NCI-H1436 (cell line): ENCODE measurements at places on chromosomes 7 and 10.

DNA sequence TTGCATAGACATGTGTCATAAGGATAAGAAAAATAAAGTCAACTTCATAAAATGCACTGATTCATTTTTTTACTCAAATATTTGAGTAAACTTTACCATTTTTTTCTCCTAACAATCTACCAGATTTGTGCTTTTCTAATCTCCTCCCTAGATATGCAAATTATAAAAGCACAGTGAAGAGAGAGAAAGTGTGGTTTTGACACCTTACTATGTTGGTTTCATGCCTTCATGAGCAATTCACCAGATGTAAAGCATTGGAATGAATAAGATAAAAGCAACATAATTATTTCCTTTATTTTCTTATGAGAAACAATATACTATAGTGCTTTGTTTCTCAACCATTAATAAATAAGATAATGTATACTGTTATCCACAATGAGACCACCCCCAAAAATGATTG is 432.5 kb upstream of the PCDH15 start:
- DNase-seq = no peak

DNA sequence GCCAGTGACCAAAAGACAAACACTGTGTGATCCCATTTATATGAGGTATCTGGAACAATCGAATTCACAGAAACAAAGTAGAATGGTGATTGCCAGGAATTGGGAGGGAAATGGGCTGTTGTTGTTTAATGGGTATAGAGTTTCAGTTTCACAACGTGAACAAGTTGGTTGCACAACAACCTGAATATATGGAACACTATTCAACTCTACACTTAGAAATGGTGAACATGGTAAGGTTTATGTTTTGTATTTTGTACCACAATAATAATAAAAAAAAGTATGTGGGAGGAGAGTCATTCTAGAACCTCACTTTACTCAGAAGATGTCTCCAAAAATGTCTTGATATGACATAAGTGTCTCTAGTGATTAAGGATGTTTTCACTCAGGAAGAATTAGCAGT is 85.2 kb upstream of the SGCE start:
- no peak for DNase-seq

DNA sequence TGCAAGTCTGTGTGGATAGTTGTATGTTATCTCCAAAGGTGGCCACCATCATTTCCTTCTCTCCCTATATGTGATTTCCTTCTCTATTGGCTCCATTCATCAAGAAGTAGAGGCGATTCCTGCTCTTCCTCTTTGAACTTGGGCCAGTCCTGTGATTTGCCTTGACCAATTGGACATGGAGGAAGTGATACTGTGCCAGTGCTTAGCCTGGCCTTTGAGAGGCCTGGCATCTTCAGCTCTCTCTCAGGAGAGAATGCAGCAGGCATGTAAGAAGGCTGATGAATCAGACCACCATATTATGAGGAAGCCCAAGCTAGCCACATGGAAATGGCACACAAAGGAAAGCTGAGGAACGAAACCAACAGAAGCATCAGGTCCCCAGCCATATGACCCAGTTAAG is 195.0 kb upstream of the SVIL start:
- no peak for DNase-seq

DNA sequence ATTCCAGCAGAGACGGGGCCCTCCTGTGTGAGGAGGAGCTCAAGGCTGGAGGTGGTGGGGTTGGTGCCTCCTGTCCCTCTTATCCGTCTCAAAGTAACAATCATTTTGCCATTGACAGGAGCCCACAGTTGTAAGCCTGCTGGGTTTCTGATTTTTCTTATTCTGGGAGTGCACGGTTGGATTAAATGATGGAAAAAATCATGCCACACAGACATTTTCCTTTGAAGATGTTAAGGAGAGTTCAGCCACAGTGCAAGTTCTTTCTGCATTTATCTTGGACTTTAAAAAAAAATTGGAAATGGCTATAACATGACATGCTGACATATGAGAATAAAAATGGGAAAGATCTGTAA is 8.4 kb upstream of the LYZL1 start:
- no peak for DNase-seq

GRCh38 chr7:38863601-38864291 is 45.2 kb downstream of the VPS41 start:
- DNase-seq = peak; percentile 63

- no peak for DNase-seq
Observed at GRCh38 chr7:32206987-32207386, 136.8 kb upstream of the PDE1C start.

- DNase-seq = no peak
Observed at GRCh38 chr10:34380856-34381255, 434.2 kb downstream of the PARD3 start.

DNA sequence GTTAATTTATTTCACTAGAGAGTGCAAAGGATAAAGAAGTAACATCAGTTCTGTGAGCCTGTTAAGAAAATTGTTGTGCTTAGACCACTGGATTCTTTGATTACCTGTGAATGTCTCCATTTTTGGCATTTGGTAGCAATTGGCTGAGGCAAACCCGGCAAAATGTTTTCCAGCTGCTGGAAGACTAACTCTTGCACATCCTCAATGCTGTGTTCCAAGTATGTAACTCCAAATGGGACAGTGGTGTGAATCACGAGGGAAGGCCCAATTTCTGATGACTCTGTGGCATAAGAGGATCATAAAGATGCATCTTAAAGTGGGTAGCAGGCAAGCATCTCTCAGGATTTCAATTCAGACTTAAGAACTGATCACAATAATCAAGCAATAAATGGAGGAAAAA is 268.8 kb downstream of the RNLS start:
- no peak for DNase-seq

- DNase-seq = no peak
Observed at GRCh38 chr10:19385846-19386450, 337.3 kb downstream of the MALRD1 start.

DNA sequence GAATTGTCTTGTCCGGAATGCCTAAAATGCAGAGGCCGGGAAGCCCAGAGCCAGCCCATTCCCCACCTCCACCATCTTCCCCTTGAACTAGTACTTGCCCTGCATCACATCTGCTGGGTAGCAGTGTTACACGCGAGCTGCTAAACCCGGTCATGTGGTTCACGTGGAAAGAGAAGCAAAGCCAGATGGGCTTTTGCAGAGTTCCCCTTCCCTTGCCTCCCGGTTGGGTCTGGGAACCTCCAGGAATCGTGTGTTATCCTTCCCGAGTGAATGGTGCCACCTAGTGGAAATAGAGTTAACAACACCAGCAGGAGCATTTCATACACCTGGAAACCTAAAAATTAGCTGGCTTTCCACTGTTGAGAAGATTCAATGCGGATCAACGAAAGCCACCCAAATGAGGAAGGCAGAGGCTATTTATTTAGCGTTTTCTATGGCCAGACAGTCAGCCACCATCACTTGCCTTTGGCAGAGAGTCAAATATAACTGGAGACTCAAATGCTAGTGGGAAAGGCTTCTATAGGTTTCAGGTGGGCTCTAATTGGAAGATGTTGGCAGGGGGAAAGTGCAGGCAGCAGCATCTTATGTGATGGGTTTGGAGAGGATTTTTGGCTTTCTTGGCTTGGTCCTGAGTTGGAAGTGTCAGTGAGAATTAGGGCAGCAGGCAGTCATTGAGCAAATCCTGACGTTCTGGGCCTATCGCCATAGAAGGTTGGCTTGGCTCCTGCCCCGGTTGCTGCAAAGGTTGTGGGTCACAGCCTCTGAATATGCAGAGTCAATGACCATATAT is 12.9 kb upstream of the DENND2A start:
- peak; percentile 66 for DNase-seq

DNA sequence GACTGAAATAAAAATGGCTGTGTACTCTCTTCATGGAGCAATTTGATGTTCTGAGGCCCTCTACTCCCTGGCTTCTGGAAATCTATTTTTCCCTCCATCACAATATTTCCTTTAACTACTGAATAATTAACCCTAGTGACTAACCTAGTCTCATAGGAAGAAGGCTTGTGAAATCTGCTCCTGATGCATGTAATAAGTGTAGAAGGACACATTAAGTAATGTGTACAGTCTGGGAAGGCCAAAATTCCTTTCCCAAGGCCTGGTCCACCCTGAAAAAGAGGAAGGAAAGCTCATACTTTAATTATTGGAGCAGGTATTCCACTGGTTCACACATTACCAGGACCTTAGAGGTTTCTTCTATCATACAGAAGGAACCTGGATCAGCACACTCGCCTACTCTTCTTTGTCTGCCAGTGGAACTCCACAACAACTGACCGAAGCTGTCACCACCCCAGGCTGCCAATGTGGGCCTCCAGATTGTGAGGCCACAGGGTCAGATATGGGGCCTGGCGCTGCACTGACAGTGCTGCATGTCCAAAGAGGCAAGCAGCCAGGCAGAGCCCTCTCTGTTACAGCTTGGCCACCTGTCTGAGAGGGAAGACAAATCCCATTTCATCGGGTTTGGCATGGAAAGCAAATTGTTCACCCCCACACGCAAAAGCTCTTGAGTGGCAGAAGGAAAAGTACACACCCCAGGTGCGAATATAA is 54.4 kb upstream of the FAM133B start:
- DNase-seq = no peak

DNA sequence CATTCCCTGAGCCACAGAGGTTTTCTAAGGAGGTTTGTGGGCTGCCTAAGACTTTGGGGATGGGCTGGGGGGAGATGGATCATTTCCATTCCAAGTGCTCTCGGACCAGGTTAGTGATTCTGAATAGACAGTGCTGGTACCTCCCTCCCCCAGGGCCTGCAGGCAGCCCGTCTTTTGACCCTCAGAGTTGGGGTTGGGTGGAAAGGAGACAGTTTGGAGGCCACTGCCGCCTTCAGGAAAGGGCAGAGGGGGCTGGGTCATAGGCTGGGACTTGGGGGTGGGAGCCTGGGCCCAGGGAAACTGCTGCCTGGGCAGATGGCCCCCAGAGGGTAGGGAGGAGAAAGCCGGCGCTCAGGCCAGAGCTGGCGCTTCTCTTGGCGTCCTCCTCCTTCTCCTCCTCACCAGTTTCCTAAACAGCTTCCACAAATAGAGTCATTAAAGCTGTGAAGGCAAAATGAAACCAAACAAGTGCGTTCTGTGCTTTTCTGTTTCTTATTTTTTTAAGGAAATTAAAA is 4.4 kb downstream of the UNC5B start:
- no peak for DNase-seq
